Melanocyte of skin (primary cell): ENCODE measurements at places on chromosomes 6 and 20. TPM values are rescaled to one million over a fixed set of nuclear protein-coding genes. Genes with fewer than 3 reads are reported as not detected.

RSPO4 gene
- total RNA-seq = not detected in 2 replicates

C20orf204 gene
- 1.1 and 1.4 TPM in 2 replicates for total RNA-seq

RIPOR3 gene
- not detected in 2 replicates for total RNA-seq

ADGRF5 gene
- total RNA-seq = 0.15 TPM in 1 of 2 replicates, not detected in the other

PTCHD4 gene
- 1.7 and 5.8 TPM in 2 replicates for total RNA-seq

PCK1 gene
- total RNA-seq = not detected in 2 replicates

BEND6 gene
- 1.4 and 4.0 TPM in 2 replicates for total RNA-seq

ADA gene
- total RNA-seq = 7.3 and 7.7 TPM in 2 replicates

SLC17A9 gene
- 1.7 and 4.0 TPM in 2 replicates for total RNA-seq

MYB gene
- 1.1 and 1.4 TPM in 2 replicates for total RNA-seq

CD24 gene
- total RNA-seq = 0.34 and 0.73 TPM in 2 replicates

ANGPT4 gene
- not detected in 2 replicates for total RNA-seq

CCDC167 gene
- 33.0 and 33.3 TPM in 2 replicates for total RNA-seq

ZNF184 gene
- 5.5 and 9.1 TPM in 2 replicates for total RNA-seq

NKX2-4 gene
- not detected in 2 replicates for total RNA-seq

CNBD2 gene
- total RNA-seq = 3.4 and 3.6 TPM in 2 replicates

OPRM1 gene
- total RNA-seq = not detected in 2 replicates

SPEF1 gene
- total RNA-seq = under 0.01 TPM in 1 of 2 replicates, not detected in the other

CFB gene
- total RNA-seq = 0.77 and 1.7 TPM in 2 replicates

OR12D3 gene
- not detected in 2 replicates for total RNA-seq

IMPG1 gene
- not detected in 2 replicates for total RNA-seq

PHACTR3 gene
- under 0.01 and 0.36 TPM in 2 replicates for total RNA-seq

PPP1R10 gene
- total RNA-seq = 47.3 and 69.1 TPM in 2 replicates

KCNB1 gene
- total RNA-seq = not detected in 2 replicates

MED20 gene
- 17.2 and 30.2 TPM in 2 replicates for total RNA-seq

SLC25A27 gene
- 3.0 and 5.7 TPM in 2 replicates for total RNA-seq

ZNF391 gene
- 0.15 and 1.00 TPM in 2 replicates for total RNA-seq

CTCFL gene
- not detected in 2 replicates for total RNA-seq

SOBP gene
- 2.8 TPM in 1 of 2 replicates, not detected in the other for total RNA-seq

OPN5 gene
- not detected in 2 replicates for total RNA-seq

STMND1 gene
- total RNA-seq = not detected in 2 replicates

NKAPL gene
- 1.1 and 1.4 TPM in 2 replicates for total RNA-seq

MRPL18 gene
- total RNA-seq = 66.1 and 84.7 TPM in 2 replicates

PROCR gene
- 34.4 and 51.6 TPM in 2 replicates for total RNA-seq

PPP1R3G gene
- under 0.01 TPM in 1 of 2 replicates, not detected in the other for total RNA-seq

PRDM13 gene
- total RNA-seq = not detected in 2 replicates

ZC3H12D gene
- total RNA-seq = under 0.01 TPM in 1 of 2 replicates, not detected in the other

MLN gene
- total RNA-seq = not detected in 2 replicates

SRMS gene
- total RNA-seq = not detected in 2 replicates

TBXT gene
- total RNA-seq = not detected in 2 replicates

PBOV1 gene
- not detected in 2 replicates for total RNA-seq

SLC22A7 gene
- not detected in 2 replicates for total RNA-seq

PPP1R16B gene
- 0.36 and 2.1 TPM in 2 replicates for total RNA-seq

RBM38 gene
- total RNA-seq = 11.7 and 15.6 TPM in 2 replicates

JPH2 gene
- total RNA-seq = under 0.01 and 2.5 TPM in 2 replicates

SLC17A1 gene
- total RNA-seq = not detected in 2 replicates

GNMT gene
- not detected in 2 replicates for total RNA-seq

BPIFB2 gene
- total RNA-seq = not detected in 2 replicates

RCAN2 gene
- 0.15 and 0.33 TPM in 2 replicates for total RNA-seq

LGSN gene
- total RNA-seq = not detected in 2 replicates

TREM1 gene
- total RNA-seq = not detected in 2 replicates

MAS1 gene
- total RNA-seq = not detected in 2 replicates

GTSF1L gene
- not detected in 2 replicates for total RNA-seq

SASH1 gene
- 46.6 and 51.8 TPM in 2 replicates for total RNA-seq
